ENCODE measurements at places on chromosomes 1 and 21. TPM values are rescaled to one million over a fixed set of nuclear protein-coding genes. Genes with fewer than 3 reads are reported as not detected.

Gene FCRL2
- total RNA-seq: 0.20 TPM

DNA sequence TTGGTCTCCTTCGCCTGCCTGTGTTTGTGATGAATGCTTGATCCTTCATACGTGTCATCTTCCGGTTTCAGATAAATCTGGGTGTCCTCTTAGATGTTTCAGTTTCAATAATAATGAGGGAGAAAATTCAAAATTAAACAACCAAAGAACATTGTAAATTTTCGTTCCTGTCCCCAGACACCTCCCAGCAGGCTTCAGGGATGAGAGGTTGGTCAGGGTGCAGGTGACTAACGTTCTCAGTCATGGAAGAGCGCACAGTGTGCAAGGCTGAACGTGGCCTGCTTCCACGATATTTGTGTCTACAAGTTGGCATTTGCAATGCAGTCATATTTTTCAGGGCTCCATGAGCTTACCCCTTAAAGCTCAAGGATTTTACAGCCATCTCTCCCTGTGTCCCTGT is 147.1 kb upstream of the ARHGEF16 start:
- no peak for DNase-seq
- no peak overlapping the region for H3K4me3 ChIP-seq
- H3K36me3 ChIP-seq: no peaks in the 10 kb centered on the region

Gene DIPK1A
- 7.0 TPM for total RNA-seq

- H3K36me3 ChIP-seq: no peaks in the 10 kb centered on the region
- no peak for DNase-seq
- H3K4me3 ChIP-seq: no peak overlapping the region
- H3K4me1 ChIP-seq: peaks cover 4% of the 10 kb centered on the region
- H3K27ac ChIP-seq: no peak overlapping the region
Observed at GRCh38 chr1:10679496-10680220, 116.8 kb downstream of the CASZ1 start.

- no peak overlapping the region for H3K27ac ChIP-seq
- no peaks in the 10 kb centered on the region for H3K36me3 ChIP-seq
- no peaks in the 10 kb centered on the region for H3K27me3 ChIP-seq
- H3K4me1 ChIP-seq: no peaks in the 10 kb centered on the region
Observed at GRCh38 chr1:6280761-6281451, 20.0 kb upstream of the GPR153 start.

- no peak for DNase-seq
- H3K27ac ChIP-seq: no peak overlapping the region
- no peak overlapping the region for H3K4me3 ChIP-seq
- no peaks in the 10 kb centered on the region for H3K4me1 ChIP-seq
- no peaks in the 10 kb centered on the region for H3K36me3 ChIP-seq
Observed at GRCh38 chr21:46018615-46019014, 37.0 kb downstream of the COL6A1 start.

Gene LCE1E
- total RNA-seq: not detected

- H3K4me3 ChIP-seq: no peak overlapping the region
- H3K36me3 ChIP-seq: no peaks in the 10 kb centered on the region
- H3K27me3 ChIP-seq: no peaks in the 10 kb centered on the region
- H3K4me1 ChIP-seq: peaks cover 13% of the 10 kb centered on the region
- no peak for DNase-seq
Observed at GRCh38 chr1:85295006-85295431, 18.6 kb upstream of the BCL10 start.

DNA sequence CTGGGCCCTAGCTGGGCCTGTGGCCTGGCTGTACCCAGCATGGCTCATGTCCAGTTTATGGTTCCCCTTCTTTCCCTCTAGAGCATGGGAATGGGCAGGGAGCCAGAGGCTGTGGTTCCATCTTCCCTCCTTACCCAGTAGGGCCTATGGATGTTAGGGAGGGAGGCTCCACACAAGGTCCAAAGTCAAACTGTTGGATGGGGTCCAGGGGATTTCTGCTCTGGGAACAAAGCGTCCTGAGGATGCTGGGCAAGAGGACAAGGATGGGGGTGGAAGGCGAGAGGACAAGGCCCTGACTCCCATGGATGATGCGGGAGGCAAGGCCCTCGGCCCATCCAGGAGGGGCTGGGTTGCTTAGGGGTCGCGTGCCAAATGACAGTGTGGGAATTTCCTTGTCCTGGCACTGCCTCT is 17.3 kb downstream of the CSF1 start:
- H3K4me1 ChIP-seq: no peaks in the 10 kb centered on the region
- H3K27ac ChIP-seq: no peak overlapping the region
- H3K27me3 ChIP-seq: no peaks in the 10 kb centered on the region
- no peak overlapping the region for H3K4me3 ChIP-seq

DNA sequence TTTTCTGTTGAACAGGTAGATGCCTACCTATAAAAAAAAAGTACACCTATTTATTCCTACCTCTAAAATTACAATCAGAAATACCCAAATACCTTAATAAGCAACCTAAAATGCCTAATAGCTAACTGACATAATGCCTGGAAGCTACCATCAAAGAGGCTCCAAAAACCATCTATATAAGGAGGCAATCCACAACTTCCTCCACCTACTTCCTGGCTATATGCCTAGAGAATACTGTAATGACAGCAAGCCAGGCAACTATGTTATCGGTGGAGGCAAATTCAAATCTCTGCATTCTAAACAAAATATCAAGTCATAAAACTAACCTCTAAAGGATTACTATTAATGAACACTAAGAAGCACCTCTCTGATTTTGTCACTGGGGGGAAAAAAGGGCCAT is 10.1 kb downstream of the ZNF644 start:
- H3K36me3 ChIP-seq: peaks cover 8% of the 10 kb centered on the region
- no peak for DNase-seq
- no peaks in the 10 kb centered on the region for H3K27me3 ChIP-seq
- H3K4me1 ChIP-seq: peaks cover 18% of the 10 kb centered on the region

Gene PLA2G2D
- total RNA-seq: not detected

DNA sequence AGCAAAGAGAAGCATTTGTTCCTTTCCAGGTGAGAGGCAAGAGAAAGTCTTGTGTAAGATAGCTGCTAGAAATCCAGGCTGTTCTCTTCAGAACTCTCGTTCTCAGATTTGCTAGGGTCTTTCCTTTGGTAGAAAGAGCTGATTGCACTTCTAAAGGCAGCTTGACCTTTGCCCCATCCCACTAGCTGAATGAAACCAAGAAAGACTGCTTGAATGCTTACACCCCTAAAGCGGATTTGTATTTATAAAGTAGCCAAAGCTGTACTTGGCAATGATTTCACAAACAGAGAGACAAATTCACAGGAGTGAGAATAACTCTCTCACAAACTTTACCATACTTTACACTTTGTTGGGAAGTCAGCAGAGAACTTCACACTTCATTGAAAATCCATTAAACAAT is 424.1 kb downstream of the TTLL7 start:
- H3K27me3 ChIP-seq: no peaks in the 10 kb centered on the region
- H3K4me1 ChIP-seq: no peaks in the 10 kb centered on the region
- H3K4me3 ChIP-seq: no peak overlapping the region
- DNase-seq: no peak
- H3K27ac ChIP-seq: no peak overlapping the region

DNA sequence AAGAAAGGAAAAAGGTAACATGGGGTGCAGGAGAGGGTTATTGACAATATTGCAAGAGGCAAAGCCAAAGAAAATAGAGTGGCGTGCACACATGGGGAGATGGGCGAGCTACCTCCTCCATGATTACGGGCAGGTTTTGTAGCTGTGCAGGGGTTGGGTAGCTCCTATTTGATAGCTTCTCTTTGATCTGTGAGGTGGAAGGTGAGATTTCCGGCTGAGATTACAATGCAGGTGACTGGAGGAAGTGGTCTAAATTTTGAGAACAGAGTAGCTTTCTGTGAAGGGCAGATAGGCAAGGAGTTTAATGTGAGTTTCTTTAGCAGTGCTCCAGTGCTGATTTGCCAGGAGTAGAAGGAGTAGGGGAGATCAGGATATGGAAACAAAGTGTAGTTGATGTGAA is 263.4 kb downstream of the PLA2G4A start:
- H3K27ac ChIP-seq: no peak overlapping the region
- no peak for DNase-seq
- peaks cover 7% of the 10 kb centered on the region for H3K4me1 ChIP-seq
- no peak overlapping the region for H3K4me3 ChIP-seq

Gene WNT4
- not detected for total RNA-seq

Gene IFNAR1
- 20.4 TPM for total RNA-seq

Gene ANGPTL1
- not detected for total RNA-seq

DNA sequence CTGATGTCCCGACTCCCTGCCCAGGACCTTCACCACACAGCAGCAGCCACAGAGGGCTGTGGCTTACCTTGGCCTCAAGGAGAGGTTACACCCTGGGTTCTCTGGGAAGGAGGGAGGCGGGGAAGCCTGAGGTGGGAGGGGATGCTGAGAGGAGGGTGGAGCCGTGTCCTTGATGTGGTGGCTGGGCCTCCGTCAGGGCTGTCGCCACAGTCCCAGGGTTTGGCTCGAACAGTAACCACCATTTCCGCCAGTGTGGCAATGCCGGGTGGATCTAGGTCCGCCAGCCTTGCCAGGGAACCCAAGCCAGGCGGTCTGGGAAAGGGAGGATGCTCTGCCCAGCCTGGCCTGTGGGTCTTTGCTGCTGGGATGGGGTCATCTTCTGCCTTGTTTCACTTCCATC is 18.4 kb upstream of the CDCA8 start:
- DNase-seq: peak; percentile 32
- no peak overlapping the region for H3K27ac ChIP-seq
- peaks cover 32% of the 10 kb centered on the region for H3K4me1 ChIP-seq
- H3K27me3 ChIP-seq: peaks cover 6% of the 10 kb centered on the region
- peak overlapping the region; percentile 32 for H3K4me3 ChIP-seq

DNA sequence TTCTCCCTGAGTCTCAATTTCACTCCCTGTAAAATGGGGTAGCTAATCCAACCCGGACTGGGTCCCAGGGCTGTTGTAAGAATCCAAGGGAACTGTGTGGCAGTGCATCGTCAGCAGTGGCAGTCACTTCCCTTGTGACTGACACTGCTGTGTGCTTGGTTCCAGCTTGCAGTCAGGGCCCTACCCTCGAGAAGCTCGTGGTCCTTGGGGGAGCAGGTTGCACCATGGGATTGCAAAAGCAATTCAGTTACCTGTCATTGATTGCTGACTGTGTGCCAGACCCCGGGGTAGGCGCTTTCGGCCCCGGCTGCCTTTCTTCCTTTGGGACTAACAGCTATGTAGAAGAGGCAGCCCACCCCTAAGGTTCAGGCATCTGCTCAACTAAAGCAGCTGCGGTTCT is 2.9 kb downstream of the PTPRF start:
- no peaks in the 10 kb centered on the region for H3K36me3 ChIP-seq
- H3K27me3 ChIP-seq: peaks cover 23% of the 10 kb centered on the region
- H3K4me3 ChIP-seq: no peak overlapping the region

- no peaks in the 10 kb centered on the region for H3K4me1 ChIP-seq
- H3K4me3 ChIP-seq: no peak overlapping the region
- H3K27me3 ChIP-seq: no peaks in the 10 kb centered on the region
- H3K27ac ChIP-seq: no peak overlapping the region
- H3K36me3 ChIP-seq: no peaks in the 10 kb centered on the region
- no peak for DNase-seq
Observed at GRCh38 chr1:197331565-197331964, 63.5 kb downstream of the CRB1 start.

DNA sequence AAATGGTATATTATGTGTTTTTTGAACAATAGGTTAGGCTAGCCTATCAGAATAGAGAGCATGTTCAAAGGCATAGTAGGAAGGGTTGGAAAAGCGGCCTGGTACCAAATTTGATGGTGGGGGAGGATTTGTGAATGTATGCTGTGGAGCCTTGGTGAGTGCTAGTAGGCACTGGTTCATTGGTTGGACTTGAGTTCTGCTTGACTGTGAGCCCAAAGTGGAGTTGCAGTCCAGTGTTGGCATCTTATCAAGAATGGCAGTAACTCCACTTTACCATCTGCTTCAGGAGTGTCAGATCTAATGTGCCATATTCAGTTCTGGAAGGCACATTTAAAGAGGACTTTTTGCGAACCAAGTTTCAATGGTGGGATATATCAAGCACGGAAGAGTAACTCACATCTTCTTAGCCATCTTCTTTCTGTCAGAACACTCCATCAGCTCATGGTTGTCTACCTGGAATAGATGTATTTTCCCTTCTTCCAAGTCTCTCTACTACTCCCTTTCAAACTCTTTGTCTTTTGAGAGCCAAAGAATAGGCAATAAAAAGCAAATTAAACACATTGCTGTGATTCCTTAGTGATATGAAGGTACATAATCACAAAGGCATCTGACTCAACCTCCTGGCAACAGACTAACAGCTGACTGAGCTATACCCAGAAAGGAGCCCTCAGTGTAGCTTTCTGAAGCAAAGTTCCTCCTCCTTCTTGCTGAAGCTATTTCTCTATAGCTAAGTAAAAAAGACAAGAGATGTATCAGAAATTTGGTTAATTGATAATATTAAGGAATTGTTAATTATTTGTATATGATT is 21.7 kb downstream of the LRRC8B start:
- no peaks in the 10 kb centered on the region for H3K27me3 ChIP-seq
- no peak for DNase-seq
- peaks cover 9% of the 10 kb centered on the region for H3K36me3 ChIP-seq
- no peaks in the 10 kb centered on the region for H3K4me1 ChIP-seq
- H3K27ac ChIP-seq: no peak overlapping the region

GRCh38 chr1:75423616-75424015 is 187.3 kb downstream of the SLC44A5 start:
- H3K27me3 ChIP-seq: no peaks in the 10 kb centered on the region
- H3K4me3 ChIP-seq: no peak overlapping the region
- no peaks in the 10 kb centered on the region for H3K36me3 ChIP-seq
- no peak for DNase-seq
- no peak overlapping the region for H3K27ac ChIP-seq

- no peak for DNase-seq
- H3K4me3 ChIP-seq: no peak overlapping the region
- H3K27ac ChIP-seq: no peak overlapping the region
- peaks cover 33% of the 10 kb centered on the region for H3K4me1 ChIP-seq
- no peaks in the 10 kb centered on the region for H3K27me3 ChIP-seq
Observed at GRCh38 chr1:100456880-100457279, 81.1 kb upstream of the GPR88 start.

DNA sequence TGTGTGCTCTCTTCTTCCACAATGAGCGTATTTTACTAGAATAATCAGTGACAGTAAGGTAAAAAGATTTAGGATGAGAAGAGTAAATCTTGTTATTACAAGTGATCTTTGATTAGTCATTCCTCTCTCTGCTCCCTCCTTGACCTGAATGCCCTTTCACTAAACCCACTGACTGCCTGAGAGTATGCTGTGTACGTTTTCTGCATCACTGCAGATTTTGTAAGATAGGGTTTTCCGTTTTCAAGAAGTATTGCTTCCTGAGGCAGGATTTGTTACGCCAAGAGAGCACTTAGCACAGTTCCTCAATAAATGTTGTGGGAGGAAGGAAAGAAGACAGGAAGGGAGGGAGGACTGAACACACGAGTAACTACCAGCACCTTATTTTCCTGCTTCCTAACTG is 7.7 kb upstream of the LAMB3 start:
- no peak overlapping the region for H3K4me3 ChIP-seq
- no peaks in the 10 kb centered on the region for H3K27me3 ChIP-seq
- no peak overlapping the region for H3K27ac ChIP-seq

GRCh38 chr1:204959374-204959773 is 83.6 kb upstream of the CNTN2 start:
- DNase-seq: no peak
- no peak overlapping the region for H3K27ac ChIP-seq
- no peaks in the 10 kb centered on the region for H3K27me3 ChIP-seq

Gene FRRS1
- total RNA-seq: 0.33 TPM

Gene CD52
- 582 TPM for total RNA-seq

All from CD4-positive, alpha-beta T cell (primary cell).